ENCODE measurements at places on chromosomes 3 and 15. TPM values are rescaled to one million over a fixed set of nuclear protein-coding genes. Genes with fewer than 3 reads are reported as not detected.

GRCh38 chr3:184766555-184767261 lies 45.3 kb upstream of the VPS8 start:
- no peak for DNase-seq

DNA sequence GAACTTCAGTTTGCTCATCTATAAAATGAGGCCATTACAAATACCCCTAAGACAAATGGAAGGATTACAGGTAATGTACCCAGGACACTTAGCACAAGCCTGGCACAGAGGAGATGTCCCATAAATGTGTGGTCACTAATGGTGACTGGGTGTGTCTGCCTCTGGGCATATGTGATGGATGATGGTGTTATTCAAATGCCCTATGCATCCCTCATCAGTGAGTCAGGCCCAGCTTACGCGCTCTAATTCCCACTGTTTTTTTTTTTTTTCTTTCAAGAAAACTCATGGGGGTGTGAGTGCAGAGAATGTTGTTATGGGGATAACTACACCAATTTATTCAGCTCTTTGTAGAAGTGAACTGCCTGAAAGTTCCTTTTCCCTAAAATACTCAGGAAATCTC lies 23.6 kb upstream of the KIF23 start:
- DNase-seq: no peak

DNA sequence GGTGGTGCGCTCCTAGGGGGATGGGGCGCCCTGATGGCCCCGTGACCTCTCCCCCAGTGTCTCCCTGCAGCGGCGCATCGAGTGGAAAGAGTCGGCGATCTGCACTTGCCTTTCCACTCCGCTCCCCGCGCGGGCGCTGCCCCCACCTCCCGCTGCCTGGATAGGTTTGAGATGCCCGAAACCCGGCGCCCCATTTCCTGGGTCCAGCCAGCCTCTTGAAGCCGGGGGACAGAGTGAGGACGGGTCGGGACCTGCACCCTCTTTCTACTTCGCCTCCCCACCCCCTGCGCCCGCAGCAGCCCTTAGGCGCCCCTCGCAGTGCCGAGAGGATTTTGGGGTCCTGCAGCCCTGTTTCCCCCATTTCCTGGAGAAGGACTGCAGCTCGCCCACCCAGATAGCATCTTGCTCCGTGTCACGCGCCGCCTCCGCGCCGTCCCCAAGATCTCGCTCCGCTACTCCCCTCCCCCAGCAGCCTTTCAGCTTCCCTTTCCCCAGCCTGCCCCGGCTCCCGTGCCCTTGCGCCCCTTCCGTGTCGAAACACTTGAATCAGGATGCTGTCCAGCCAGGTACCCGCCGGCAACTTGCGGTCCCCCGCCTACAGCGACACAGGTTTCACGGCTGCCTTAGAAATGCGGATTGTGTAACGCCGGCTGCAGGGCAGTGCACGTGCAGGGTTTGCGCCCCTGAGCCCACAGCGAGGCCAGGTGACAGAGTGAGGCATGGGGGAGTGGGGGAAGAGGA lies 519 bp downstream of the ABHD6 start:
- DNase-seq: no peak

GRCh38 chr3:177683586-177683985 lies 486.3 kb upstream of the TBL1XR1 start:
- no peak for DNase-seq

- DNase-seq: no peak
These were observed 181.4 kb downstream of the GAP43 start for GRCh38 chr3:115804713-115805119.

The EPHB1 gene
- 3.9 TPM for polyA plus RNA-seq

The PLA2G4E gene
- 0.13 TPM for polyA plus RNA-seq
